ENCODE measurements at places on chromosomes 4 and X. TPM values are rescaled to one million over a fixed set of nuclear protein-coding genes. Genes with fewer than 3 reads are reported as not detected.

The NSUN7 gene
- total RNA-seq = not detected

The SOD3 gene
- 7.4 TPM for total RNA-seq

The LCORL gene
- total RNA-seq = 21.0 TPM

The CLDN2 gene
- total RNA-seq = not detected

The NHS gene
- total RNA-seq = 8.1 TPM

The ACSL4 gene
- total RNA-seq = 132 TPM

The GPR173 gene
- total RNA-seq = 2.8 TPM

The UGT2B11 gene
- not detected for total RNA-seq

The UGT2B10 gene
- total RNA-seq = not detected

The NPY2R gene
- not detected for total RNA-seq

The SSX3 gene
- total RNA-seq = not detected

The ATP7A gene
- total RNA-seq = 14.1 TPM

Measured in articular chondrocyte of knee joint (primary cell).